ENCODE measurements at places on chromosomes 2 and 18.

GRCh38 chr2:176128982-176129796, at the start of gene HOXD8:
Gene HOXD8, plus strand, starts transcription at chr2:176129705. Its CDS starts 662 bp downstream, at chr2:176130367.
- DNase-seq = no peak

- DNase-seq = no peak
These were observed 647.5 kb upstream of the VRK2 start for GRCh38 chr2:57399057-57399456.

- no peak for DNase-seq
These were observed 171.9 kb downstream of the AGAP1 start for GRCh38 chr2:235665661-235666212.

GRCh38 chr2:52145005-52145404, 1113.1 kb upstream of the NRXN1 start:
- no peak for DNase-seq

- DNase-seq = peak; percentile 30
These were observed 476.3 kb upstream of the VWC2L start for GRCh38 chr2:213934560-213934959.

DNA sequence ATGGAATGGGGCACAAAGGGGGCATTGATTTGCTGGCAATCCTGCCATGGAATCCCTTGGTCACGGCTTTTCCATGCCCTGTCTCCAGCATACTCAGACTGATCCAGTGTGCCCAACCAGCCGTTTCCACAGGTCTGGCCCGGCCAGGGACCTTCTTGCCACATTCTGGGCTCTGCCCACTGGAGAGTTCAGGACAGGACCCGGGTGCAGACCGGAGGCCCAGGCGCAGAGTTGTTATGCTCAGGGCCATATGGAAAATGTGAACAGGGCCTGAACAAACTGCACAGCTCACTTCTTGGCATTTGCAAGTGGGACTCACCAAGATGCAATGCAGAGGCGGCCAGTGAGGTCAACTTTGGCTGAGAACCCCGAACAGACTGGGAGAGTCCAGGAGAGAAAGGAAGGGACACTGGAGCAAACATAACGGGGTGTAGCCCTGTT, 15.6 kb upstream of the ASAP2 start:
- no peak for DNase-seq

DNA sequence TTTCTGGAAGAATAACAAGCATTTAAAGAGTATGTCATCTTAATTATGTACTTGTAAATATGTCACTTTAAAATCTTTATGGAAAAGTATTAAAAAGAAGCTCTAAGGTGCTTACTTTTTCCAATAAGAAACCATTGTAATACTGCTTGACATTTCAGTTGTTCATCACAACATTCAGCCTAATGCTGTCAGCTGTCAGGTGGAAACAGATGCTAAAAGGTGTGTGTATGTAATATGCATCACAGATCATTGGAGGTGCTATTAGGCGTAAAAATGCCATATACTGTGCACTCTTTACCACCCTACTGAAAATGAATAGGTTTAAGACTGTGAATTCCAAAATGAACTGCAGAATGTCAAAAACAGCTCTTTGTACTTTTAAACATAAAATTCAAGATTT, 40.3 kb downstream of the METTL8 start:
- no peak for DNase-seq

DNA sequence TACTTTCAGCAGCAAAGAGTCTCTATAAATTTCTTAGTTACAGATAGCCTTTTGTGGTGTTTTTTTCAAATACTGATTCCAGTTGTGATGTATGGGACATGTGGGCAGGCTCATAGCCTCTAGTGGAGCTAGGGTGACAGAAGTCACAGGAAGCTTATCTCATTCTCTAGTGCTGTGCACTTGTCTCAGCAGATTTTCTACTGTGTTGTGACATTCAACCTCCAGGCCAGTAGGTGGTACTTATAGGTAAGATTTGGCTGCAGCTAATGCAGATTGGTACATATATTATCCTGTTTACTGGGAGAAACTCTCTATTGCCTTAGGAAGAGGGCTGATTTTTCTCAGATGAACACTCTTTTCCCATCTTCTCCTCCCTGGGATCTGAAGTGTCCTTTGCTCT, 176.2 kb downstream of the CALCRL start:
- no peak for DNase-seq

DNA sequence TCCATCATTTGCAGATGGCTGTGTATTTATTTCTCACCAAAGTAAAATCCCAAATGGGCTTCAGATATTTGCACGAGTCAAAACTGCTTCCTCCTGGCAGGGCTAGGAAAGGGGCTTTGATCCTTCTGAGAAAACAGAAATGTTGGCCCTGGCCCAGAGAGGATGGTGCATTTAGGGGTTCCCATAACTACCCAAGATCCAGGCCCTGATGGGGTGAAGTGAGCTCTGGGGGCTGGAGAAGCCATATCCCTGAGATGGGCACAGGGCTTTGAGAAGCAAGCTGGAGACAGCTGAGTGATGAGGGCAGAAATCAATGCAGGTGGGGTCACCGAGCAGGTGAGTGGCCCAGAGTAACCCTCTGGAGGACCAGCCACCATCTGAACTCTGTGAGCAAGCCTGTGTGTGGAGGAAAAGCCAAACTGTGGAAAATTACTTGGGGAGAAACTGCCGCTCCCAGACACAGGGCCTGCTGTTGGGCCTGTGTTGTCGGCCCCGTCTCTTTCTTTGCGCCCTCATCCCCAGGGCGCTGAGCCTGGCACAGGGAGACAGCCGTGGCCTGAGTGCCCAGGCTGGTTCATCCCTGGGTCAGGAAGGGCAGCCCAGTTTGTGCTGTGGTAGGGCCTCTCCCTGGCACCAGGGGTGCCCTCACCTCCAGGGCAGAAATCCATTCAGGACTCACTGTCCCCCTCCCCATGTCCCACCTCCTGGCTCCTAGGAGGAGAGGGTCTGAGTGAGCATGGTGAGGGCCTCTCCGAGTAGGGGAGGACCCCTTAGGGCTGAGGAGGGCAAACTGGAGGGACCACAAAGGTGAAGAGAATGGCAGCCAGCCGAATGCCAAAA, 167.8 kb upstream of the HAAO start:
- no peak for DNase-seq

GRCh38 chr2:234789556-234790325, 162.1 kb upstream of the SH3BP4 start:
- no peak for DNase-seq

- no peak for DNase-seq
These were observed 533 bp downstream of the DHX57 start for GRCh38 chr2:38875227-38875575.

DNA sequence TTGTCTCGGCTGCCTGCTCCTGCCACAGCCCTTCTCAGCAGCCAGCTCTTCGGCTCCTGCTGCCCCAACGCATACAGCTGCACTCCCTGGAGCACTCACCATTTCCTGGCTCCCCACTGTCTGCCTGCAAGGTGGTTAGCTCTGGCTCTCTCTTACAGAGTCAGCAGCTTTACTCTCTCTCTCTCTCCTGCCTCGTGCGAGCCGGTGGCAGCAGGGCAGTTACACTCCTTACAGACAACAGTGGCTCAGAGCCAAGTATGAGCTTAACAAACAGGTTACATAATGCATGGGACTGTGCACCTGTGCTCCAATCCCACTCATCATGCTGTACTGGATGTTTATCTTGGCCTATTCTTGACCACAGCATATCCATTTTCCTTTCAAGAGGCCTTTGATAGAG, 47.4 kb upstream of the DNAJC10 start:
- DNase-seq = no peak

DNA sequence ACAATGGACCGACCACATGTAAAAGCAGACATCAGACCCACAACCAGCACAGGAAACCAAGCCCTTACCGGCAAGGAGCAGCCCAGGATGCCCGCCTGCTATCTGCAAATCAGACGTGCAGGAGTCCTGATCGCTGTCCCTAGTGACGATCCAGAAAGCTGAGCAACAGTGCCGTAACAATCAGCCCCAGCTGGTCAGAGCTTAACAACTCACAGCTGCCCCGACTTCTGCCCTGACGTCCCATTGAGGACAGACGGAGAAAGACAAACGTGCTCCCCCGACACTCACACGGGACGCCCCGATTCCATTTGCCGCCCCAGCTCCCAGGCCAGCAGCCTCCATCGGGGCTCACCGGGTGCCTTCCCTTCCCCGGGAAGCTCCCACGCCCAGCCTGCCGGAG, 39.8 kb upstream of the PXDN start:
- DNase-seq = peak; percentile 20

GRCh38 chr2:181890271-181890670, 1.3 kb upstream of the ITPRID2 start:
- no peak for DNase-seq

GRCh38 chr2:226420646-226421045, 379.0 kb downstream of the IRS1 start:
- no peak for DNase-seq

DNA sequence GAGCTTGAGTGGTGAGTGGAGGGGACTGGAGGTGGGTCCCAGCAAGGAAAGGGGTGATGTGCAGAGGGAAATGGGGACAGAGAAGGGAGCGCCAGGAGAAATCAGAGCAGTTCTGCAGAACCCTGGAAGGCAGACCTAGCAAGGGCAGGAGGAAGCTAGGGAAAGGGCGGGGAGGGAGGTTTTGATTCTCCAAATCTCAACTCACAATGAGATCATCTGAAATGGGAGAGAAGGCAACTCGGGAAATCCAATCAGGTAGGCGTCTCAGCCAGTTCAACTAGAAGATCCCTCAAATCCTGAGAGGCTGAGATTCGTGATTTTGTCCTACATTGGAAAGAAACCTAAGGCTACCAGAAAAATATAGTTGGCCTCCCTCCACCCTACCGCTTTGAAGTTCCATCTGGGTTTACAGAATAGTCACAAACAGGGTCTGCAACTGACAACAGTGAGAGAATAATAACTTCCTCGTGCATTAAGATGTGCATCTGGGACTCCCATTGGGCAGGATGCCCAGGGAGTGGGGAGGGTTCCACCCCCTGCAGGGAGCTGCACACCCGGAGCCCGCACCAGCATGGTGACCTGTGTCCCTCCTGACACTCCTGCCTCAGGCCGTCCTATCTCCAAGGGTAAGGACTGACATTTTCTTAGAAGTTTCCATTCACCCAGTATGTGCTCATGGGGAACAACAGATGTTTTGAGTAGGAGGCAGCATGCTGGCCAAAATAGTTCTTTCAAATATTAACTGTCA, 113.3 kb upstream of the ODC1 start:
- no peak for DNase-seq

- no peak for DNase-seq
These were observed 13.2 kb downstream of the BMP10 start for GRCh38 chr2:68857855-68858456.

DNA sequence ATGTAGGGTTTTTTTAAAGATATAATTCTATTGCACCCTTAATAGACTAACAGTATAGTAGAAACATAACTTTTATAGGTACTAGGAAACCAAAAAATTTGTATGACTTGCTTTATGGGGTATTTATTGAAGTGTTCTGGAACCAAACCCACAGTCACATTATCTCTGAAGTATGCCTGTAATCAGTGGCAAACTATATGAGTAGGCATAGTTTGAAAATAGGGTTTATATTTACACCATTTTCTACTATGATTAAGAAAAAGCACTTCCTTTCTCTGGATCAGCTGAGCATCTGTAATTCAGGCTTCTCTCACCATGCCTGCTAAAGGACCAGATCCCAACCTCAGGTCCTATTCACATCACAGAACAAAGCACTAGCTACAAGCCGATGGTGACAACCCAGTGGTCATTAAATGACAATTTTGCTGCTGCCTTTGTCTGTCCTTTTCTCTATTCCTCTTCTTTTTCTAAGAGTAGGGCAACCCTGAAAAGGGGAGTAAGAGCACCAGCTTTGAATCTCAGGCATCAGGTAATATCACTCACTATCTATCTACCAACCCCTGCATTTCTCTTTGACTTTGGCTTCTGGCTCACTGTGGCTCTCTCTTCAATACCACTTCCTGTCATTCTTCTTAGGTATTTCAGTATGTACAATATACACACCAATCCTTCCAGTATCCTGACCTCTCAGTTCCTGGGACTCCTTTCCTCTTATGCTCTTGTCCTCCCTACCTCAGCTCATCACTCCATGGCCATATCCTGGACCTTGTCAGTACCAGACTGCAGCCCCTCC, 14.4 kb downstream of the NEMP2 start:
- DNase-seq = peak; percentile 23

DNA sequence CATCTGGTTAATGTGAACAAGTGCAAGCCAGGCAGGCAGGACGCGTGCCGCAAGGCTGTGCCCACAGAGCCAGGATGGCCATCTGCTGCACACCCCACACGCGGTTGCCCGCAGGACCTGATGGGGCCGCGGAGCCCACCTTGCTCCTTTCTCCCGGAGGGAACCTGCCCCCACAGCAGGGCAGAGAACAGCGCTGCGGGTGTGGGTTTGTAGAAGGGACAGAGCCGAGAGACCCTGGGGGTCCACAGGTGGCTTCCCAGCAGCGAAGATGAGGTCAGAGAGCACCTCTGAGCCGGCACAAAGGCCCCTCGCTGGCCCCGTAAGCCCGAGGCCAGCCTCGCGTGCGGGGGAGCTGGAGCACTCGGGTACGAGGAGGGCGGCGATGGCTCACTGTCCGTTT, 460.8 kb upstream of the SALL3 start:
- no peak for DNase-seq

DNA sequence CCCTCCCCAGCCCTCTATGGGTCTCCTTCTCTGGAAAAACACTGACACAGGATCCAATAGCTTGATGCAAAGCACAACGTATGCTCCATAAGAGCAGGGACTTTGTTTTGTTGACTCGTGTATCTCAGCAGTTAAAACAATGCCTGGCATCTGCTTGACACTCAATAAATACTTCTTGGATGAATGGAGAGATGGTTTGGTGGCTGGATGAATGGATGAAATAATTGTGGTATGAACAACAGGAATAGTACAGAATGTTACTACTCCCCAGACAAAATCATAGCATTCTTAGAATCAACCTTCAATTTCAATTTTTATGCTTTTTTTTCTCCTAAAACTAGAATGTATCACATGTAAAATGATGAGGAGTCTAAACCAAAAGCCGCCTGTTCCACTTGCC, 57.4 kb downstream of the KCNE4 start:
- no peak for DNase-seq

DNA sequence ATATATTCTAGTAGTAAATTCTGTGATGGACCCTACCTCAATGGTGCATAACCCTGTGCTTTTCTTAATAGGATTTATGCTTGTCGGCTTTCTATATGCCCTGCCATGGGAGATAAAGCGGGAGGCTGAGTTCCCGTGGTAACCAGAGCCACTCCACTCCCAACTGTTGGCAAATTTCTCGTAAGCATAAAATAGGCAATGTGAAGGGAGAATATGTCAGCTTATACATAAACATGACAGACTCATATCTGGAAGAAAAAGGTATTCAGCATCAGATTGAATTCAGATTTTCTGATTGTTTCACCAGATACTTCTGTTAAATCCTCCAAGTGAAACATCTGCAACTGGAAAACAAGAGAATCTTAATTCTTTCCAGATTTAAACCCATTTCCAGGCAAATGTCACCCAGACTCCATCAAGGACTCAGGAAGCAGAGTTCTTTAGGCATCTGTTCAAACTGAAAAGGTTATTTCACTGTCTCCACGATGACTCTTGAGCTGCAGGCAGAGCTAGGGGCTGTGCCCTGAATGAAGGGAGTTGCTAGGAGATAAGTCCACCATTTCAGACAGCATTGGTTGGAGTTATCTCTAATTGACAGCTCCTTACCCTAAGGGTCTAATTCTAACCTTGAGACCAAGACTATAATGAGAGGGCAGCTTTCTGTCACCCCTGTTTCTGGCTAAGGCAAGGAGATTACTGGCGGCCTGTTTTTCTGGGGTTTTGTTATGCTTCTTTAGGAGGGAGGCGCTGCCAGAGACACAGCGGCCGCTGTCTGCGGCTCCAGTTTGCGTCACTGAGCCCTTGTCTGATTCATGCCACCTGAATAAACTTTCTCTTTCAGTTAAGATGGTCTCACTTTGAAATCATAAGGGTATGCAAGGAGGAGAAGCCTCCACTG, 381.3 kb downstream of the SOX11 start:
- DNase-seq = no peak

Measured in CD4-positive, alpha-beta T cell treated with Interleukin-12 subunit alpha and Interleukin-12 subunit beta, for 1 hour (primary cell).